Caudate nucleus (tissue), 63 donors: ENCODE measurements at places on chromosomes 12 and 14.

DNA sequence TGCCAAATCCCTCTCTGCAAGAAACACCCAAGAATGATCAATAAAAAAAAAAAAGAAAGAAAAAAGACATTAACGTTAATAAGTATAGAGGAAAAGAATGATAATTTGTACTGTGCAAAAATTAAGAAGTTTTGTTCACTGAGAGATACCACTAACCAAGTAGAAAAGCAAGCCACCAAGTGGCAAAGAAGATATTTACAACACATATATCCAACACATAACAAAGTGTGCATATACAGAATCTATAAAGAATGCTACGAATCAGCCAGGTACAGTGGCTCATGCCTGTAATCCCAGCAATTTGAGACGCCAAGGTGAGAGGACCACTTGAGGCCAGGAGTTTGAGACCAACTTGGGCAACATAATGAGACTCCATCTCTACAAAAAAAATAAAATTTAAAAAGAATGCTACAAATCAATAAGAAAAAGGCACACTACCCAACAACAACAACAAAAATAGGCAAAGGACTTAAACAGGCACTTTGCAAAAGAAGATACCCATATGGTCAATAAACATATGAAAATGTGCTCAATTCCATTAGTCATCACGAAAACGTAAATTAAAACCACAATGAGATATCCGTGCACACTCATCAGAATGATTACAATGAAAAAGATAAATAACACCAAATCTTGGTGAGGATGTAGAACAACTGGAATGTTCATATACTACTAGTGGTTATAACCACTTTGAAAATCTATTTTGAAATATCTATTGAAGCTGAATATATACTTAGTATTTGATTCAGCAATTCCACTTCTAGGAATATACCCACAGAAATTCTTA, 19.8 kb downstream of the GALNT4 start:
- no peak for DNase-seq

DNA sequence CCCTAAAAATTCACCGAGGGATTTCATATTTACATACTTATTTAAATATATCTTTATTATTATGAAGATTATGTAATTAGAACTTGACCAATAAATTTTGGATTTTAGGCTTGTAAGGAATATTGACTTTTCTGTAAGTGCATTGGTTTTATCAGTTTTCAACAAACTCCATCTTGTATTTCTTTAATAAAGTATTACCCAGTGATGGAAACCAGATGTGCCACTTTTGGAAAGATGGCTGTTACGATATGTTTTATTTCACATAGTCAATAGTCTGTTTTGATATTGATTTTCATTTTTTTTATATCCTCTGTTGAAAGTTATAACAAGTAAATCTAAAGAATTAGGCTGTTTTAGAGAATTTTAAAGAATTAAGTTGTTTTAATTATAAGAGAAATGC, 1.8 kb downstream of the MON2 start:
- no peak for DNase-seq

DNA sequence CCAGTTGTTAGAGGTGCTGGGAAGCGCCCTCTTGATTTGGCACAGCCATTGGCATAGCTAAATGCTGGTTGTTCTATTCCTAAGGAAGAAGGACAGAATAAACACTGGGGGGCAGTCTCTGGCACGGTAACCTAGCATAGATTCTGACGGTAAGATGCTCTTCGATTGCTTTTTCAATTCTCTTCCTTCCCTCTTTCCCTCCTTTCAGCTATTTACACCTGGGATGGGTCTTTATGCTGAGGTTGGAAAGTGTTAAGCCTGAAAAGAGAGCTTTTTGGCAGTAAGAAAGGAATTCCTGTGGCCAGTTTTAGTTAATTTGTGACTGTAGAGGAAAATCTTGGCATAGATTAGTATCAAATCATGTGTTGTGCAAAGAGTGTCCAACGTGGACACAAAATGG, 162.8 kb downstream of the SNAPC1 start:
- no peak for DNase-seq

GRCh38 chr14:99351166-99352007, 79.4 kb upstream of the BCL11B start:
- DNase-seq = no peak

- no peak for DNase-seq
These were observed 27.1 kb downstream of the CPNE8 start for GRCh38 chr12:38878333-38878705.

DNA sequence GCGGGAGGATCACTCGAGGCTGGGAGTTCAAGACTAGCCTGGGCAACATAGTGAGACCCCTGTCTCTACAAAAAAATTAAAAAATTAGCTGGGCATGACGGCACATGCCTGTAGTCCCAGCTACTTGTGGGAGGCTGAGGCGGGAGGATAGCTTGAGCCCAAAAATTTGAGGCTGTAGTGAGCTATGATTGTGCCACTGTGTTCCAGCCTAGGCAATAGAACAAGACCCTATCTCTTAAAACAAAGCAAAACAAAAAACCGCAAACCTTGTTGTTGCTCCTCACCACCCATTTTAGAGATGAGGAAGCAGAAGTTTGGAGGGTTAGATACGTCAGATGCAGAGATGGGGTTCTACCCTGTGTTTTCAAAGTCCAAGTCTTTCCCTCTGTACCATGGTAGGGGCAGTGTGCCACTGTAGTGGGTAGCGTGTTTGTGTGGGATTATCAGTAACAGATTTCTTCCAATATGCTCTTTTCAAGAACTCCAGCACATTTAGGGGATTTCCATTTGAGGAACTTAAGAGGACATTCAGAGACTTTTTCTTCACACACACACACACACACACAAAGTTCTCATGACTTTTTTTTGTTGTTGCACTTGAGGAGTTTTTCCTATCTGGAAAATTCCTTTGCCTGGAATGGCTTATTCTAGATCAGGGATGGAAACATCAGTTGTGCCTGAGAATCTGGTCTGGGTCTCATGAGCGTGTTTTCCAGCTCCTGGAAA, 186.5 kb downstream of the CHST11 start:
- DNase-seq = no peak
